Stimulated activated CD8-positive, alpha-beta memory T cell treated with anti-CD3 and anti-CD28 coated beads, Interleukin-4, amount 100 ng/mL, for 48 hours (primary cell): ENCODE measurements at places on chromosomes 1 and 21.

DNA sequence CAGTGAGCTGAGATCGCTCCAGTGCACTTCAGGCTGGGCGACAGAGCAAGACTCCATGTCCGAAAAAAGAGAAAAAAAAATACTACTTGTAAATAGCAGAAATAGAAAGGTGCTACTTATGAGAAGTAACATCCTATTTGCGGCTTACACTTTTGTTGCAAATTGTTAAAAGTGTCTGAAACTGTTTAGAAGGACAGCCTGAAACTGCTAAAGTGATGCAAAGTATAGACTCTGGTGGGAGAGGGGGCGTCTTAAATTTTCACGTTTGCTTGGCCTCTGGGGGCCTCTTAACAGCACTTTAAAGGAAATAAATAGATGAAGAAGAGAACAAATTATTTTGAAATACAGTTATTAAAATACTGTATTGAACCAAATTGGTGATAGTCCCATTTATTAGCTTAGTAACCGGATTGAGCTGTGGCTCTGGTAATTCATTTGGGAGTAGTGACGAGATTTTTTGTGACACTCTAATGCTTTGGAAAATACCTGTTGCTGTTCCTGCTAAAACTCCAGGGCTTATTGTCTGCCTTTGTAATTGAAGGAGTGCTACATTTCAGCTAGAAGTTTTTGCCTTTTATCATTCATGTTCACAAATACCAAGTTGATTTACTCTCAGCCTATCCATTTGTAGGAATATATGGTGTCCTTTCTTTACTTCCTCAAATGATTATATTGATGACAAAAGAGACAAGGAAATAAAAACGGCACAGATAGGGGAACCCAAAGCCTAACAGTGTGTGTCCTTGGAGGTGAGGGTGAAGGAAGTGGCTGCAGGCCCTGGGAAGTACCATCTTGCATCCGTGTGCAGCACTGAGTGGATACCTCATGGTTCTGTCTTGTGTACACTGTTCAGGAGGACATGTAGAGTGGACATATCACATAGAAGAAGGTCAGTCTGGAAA, 6.2 kb downstream of the PKNOX1 start:
- no peak for DNase-seq

GRCh38 chr1:19786988-19787423, 12.7 kb downstream of the TMCO4 start:
- no peak for DNase-seq

- no peak for DNase-seq
Measured at GRCh38 chr1:2471587-2472001, 4.5 kb upstream of the PLCH2 start.

GRCh38 chr1:24752305-24752704, 7.1 kb downstream of the CLIC4 start:
- DNase-seq: no peak

DNA sequence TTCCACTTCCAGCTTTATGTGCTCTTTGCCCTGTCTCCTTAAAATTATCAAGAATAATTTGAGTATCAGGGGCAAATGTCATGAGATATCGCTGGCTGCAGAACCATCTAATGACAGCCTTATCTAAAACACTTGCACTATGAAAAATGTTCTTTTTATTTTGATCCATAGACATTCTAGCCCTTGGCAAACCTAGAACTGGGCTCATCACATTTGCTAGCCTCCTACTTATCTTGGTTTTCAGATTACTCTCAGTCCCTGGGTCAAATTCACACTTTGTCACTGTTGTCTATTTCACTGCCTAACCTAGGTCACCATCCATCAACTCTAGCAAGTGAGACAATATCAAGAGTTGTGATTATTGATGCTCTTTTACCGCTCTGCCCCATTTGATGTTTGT, 59.9 kb upstream of the IPO9 start:
- no peak for DNase-seq

DNA sequence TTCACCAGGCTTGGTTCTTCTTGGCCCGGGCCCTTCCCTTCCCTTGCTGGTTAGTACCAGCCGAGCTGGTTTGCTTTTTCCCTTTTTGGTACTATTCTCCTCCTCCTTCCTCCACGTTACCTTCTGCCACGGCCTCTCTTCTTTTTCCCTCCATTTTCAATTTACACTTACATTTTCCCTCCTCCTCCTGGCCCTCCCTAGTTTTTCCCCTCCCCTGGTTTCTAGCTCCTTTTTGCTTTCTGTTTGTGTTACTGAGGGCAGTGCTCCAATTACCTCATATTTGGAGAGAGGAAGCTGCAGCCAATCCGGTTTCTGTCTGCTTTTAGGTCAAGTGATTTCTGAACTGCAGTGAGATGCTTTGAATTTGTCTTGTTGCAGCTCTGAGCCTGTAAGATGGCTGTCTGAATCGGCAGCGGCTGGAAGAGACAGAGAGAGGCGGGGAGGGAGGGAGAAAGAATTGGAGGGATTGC, 63.7 kb downstream of the MACF1 start:
- DNase-seq: no peak

GRCh38 chr1:3779265-3779911, 6.8 kb downstream of the SMIM1 start:
- no peak for DNase-seq

DNA sequence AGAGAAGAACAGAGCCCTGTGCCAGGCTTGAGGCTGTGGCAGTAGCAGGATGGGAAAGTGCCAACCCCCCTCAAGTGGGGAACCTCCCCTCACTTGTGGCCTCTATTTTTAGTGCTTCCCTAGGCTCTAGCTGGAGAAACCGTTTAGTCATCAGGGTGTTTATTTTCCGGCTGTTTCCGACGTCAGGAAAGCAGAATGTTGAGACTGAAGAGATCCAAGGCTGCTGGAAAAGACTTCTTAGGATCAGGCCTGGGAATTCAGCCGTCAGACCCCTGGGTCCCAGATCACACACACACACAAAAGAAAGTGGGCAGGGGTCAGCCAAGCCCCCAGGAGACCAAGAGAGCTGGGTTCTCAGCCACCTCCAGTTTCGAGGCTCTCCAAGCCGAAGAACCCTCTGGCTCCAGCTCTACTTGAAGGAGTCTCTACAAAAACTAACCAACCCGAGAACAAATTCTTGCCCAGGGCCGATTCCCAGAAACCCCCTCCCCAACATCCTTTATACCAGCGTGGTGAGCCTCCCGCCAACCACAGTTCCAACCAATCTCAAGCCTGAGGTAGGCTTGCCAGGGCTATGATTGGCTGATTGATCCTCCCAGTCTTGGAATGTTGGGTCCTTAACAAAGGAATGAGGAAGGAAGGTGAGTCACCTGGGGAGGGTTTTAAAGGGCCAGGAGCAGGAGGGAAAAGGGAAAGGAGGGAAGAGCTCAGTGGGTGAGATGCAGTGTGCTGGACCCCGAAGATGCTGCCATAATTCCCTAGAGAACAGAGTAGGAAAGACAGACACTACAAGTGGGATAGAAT, 2.5 kb upstream of the MEF2D start:
- DNase-seq: no peak
